ENCODE measurements at places on chromosomes 3 and 15. TPM values are rescaled to one million over a fixed set of nuclear protein-coding genes. Genes with fewer than 3 reads are reported as not detected.

DNA sequence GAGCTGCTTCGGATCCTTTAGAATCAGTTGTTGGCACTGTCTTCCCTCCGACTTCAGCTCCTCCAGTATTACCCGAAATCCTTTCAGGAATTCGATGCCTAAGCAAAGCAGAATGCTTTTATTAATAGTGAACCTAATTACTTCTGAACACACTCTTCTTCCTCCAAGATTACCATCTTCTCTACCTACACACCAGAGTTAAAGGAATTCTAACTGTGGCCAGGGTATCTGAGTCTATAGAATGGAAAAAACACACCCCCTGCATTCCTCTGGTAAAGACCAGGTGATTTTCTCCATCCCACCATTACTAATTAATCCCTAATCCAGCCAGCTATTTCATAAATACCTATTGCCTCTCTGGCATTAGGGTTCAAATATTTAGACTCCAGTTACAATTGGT is 49.8 kb downstream of the SPATA12 start:
- H3K36me3 ChIP-seq: no peaks in the 10 kb centered on the region
- H3K27me3 ChIP-seq: no peaks in the 10 kb centered on the region
- no peaks in the 10 kb centered on the region for H3K4me1 ChIP-seq
- H3K27ac ChIP-seq: no peak overlapping the region
- H3K4me3 ChIP-seq: no peak overlapping the region
- DNase-seq: no peak

DNA sequence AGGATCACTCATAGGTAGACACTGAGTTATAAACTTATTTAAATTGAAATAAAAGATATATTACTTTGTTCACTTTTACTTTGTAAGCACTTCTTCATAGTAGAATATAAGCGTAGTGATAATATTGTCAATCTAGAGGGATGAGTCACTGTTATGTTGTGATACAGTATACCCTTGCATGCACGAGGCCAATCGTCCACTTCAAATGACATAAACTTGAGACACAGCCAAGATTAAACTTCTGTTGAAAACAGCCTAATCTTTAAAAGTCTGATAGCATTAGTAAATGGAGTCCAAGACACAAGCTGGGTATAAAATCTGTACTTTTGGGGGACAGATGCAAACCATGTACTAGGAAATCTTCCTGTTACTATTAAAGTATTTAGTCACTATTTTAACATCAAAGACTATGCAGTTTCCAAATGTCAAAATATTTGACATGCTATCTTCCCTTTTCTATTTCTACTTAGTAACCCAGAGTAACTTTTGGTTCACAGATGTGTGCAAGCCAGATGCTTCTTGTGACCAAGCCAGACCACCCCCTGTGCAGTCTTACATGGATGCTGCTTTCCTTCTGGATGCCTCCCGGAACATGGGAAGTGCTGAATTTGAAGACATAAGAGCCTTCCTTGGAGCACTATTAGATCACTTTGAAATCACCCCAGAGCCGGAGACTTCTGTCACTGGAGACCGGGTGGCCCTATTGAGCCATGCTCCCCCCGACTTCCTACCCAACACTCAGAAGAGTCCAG is 85.3 kb downstream of the PIK3R4 start:
- no peak overlapping the region for H3K27ac ChIP-seq
- no peak for DNase-seq
- no peaks in the 10 kb centered on the region for H3K4me1 ChIP-seq
- no peaks in the 10 kb centered on the region for H3K36me3 ChIP-seq
- H3K4me3 ChIP-seq: no peak overlapping the region
- no peaks in the 10 kb centered on the region for H3K27me3 ChIP-seq

DNA sequence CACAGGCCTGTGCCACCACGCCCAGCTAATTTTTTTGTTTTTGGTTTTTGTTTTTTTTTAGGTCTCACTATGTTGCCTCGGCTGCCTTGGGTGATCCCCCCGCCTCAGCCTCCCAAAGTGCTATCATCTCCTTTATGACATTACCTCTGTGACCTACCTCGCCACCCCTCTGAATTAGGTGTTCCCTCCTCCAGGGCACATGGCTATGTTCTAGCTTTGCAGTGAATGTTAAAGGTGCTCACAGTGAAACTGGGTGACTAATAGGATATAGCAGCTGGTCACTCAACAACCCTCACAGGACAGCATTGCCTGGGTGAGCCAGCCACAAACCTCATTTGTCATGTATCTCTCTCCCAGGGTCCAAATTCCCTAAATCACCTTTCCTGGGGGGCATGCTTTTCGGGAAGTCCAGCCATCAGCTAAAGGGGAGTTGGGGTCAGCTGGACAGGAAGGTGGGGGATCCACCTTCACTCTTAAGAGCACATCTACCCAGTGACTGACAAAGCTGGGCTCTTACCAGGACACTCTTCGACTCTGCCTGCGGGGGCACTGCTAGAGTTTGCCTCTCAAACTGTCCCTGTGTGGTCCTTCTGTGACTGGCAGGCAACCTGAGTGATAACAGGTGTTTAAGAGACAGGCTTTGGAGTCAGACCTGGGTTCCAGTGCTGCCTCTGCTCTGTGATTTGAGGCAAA is 1.6 kb upstream of the TTLL3 start:
- no peaks in the 10 kb centered on the region for H3K27me3 ChIP-seq
- H3K27ac ChIP-seq: peak overlapping the region; percentile 90
- no peak overlapping the region for H3K4me3 ChIP-seq
- peaks cover 36% of the 10 kb centered on the region for H3K36me3 ChIP-seq
- peak; percentile 35 for DNase-seq
- H3K4me1 ChIP-seq: peaks cover 31% of the 10 kb centered on the region

Gene FAM162A
- 16.3 TPM for total RNA-seq

Gene COL6A5
- not detected for total RNA-seq

Gene DAZL
- total RNA-seq: not detected

DNA sequence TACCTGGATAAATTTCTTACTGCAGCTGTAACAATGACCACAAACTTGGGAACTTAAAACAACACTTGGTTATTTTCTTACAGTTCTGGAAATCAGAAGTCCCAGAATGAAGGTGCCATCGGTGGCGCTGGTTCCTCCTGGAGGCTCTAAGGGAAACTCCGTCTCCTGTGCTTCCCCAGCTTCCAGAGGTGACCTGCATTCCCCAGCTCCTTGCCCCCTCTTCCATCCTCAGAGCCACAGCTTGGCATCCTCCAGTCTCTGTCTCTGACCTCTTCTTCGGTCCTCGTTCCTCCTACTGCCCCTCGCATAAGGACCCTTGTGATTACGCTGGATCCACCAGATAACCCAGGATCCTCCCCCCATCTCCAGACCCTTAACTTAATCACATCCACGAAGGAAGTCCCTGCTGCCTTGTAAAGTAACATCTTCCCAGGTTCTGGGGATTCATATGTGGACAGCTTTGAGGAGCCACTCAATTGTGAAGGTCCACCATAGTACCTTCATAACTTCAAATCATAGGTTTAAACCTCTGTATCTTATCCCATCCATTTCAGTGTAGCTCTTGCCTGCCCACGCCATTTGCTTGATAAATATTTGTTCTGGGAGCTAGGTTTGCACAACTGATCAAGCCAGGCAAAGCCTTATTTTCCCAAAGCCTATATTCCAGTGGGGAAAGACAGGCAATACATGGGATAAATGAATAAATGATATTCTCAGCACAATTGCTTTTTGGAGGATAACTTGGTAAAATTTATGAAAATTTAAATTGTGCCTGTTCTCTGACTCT is 34.8 kb downstream of the KLF15 start:
- no peaks in the 10 kb centered on the region for H3K36me3 ChIP-seq
- peak; percentile 1 for DNase-seq
- no peak overlapping the region for H3K27ac ChIP-seq

DNA sequence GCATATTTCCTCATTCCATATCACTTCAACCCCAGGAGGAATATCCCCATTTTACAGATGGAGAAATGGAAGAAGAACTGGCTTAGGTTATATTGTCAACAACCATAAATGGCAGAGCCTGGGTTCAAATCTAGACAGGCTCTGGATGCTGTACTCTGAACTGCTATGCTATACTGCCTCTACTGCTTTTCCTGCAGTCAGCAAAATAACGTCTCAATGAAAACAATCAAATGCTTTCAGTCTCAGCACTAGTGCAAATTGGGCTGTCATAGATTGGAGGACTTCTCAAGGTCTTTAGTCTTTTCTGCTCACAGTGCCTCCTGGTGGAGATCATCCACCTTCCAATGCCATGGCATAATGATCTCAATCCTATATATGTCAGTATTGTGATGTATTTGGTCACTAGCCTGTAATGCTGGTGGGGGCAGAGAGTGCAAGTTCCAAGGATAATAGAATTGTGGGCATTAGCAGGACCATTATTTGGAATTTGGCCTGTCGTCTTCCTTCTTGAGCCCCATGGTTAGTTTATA is 285.0 kb downstream of the CLSTN2 start:
- no peak overlapping the region for H3K27ac ChIP-seq
- H3K4me3 ChIP-seq: no peak overlapping the region
- H3K27me3 ChIP-seq: no peaks in the 10 kb centered on the region
- no peaks in the 10 kb centered on the region for H3K36me3 ChIP-seq

DNA sequence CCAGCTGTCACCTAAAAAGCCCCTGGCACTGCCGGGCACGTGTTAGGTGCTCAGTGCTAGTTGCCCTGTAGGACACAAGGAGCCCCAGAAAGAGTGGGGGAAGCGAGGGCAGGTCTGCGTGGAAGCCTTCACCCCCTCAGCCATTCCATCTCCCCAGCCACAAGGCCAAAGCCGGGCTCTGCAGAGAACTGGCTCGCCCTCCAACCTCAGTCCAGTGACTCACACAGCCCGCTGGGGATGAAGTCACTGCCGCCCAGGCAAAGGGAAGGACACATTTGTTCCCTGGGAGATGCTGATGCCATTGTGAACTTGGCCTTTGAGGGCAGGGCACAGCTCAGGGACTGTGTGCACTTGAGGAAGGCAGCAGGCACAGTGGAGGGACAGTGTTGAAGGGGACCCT is 48.1 kb downstream of the IQSEC1 start:
- no peak overlapping the region for H3K27ac ChIP-seq
- H3K36me3 ChIP-seq: no peaks in the 10 kb centered on the region
- no peak for DNase-seq
- H3K27me3 ChIP-seq: no peaks in the 10 kb centered on the region
- H3K4me1 ChIP-seq: peaks cover 17% of the 10 kb centered on the region

GRCh38 chr3:5485427-5485826 is 297.9 kb downstream of the EDEM1 start:
- no peak overlapping the region for H3K4me3 ChIP-seq
- DNase-seq: no peak
- no peaks in the 10 kb centered on the region for H3K36me3 ChIP-seq
- no peaks in the 10 kb centered on the region for H3K27me3 ChIP-seq
- no peak overlapping the region for H3K27ac ChIP-seq

Data from natural killer cell (primary cell).